ENCODE measurements at places on chromosomes 2 and 18.
A peak's percentile ranks its signal among the peaks of the same experiment; 100 is the strongest.

DNA sequence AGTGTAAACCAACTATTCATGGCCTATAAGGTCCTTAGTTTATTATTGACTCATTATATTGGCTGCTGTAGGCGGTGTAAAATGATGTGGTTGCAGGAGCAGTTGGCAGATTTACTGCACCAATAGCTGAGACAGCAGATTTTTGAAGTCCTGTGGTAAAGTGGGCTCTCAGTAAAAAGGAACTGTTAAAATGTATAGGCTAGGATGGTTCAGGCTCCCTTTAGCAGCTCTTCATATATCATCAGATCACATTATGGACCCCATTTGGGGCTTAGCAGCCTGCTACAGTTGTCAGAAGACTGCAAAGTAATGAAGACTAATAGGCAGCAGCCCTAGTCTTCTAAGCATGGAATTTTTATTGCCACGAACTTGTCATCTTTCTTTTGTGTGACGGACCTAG is 27.8 kb downstream of the MTX2 start:
- no peak for DNase-seq
- H3K4me3 ChIP-seq, result no peak overlapping the region
- peaks cover 29% of the 10 kb centered on the region for H3K36me3 ChIP-seq
- H3K27me3 ChIP-seq, result no peaks in the 10 kb centered on the region

DNA sequence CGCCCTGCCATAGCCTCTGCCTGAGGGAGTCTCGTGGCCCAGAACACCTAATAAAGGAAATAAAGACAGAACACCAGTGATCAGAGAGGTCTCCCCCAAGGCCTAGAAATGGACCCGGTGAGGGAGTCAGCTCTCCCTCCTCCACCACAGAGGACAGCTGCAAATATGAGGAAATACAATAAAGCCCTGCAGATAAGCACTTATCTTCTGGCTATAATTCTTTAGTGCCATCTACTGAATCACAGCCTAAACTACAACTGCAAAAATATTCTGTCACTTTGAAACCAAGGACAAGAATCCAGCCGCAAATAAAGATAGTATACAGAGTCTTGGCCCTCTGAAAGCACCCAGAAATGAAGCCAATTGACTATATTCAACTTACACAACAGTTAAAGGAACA is 42.4 kb upstream of the TACR1 start:
- H3K4me3 ChIP-seq, result no peak overlapping the region
- no peaks in the 10 kb centered on the region for H3K36me3 ChIP-seq
- no peak for DNase-seq
- H3K27ac ChIP-seq, result no peak overlapping the region
- H3K27me3 ChIP-seq, result no peaks in the 10 kb centered on the region

DNA sequence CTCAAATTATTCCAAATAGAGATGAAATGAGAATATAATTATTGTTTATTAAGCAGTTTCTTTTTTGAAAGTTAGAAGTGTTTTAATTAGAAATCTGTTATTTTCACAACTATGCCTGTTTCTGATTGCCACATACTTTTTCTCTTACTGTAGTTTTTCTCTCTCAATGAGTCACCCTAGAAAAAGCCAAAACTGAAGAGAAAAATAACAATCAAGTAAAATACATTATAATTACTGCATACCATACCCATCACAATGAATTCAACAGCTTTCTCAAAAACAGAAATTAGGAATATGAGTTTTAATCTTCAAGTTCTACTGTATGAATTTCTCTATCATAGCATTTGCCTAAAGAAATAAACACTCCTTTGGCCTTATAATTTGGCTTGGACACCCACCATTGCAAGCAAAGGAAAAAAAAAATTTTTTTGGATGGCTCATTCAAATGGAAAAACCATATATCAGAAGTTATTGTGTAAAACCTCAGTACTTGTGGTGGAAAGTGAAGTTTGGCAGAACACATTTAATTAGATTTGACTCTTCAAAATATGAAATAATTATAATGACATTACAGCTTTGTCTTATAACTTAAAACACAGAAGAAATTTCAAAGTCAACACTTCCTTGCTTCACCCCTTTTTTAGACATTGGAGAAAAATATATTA is 138.5 kb downstream of the DYM start:
- no peak overlapping the region for H3K4me3 ChIP-seq
- no peak for DNase-seq
- H3K36me3 ChIP-seq, result no peaks in the 10 kb centered on the region
- no peaks in the 10 kb centered on the region for H3K27me3 ChIP-seq

- H3K36me3 ChIP-seq, result no peaks in the 10 kb centered on the region
- DNase-seq, result no peak
- H3K4me3 ChIP-seq, result no peak overlapping the region
- no peaks in the 10 kb centered on the region for H3K4me1 ChIP-seq
- H3K27ac ChIP-seq, result no peak overlapping the region
Measured at GRCh38 chr2:7510353-7510752, 593.1 kb downstream of the RNF144A start.

GRCh38 chr2:202758604-202759003 is 113.0 kb downstream of the ICA1L start:
- no peak overlapping the region for H3K27ac ChIP-seq
- peaks cover 9% of the 10 kb centered on the region for H3K36me3 ChIP-seq
- H3K4me1 ChIP-seq, result no peaks in the 10 kb centered on the region
- H3K4me3 ChIP-seq, result no peak overlapping the region
- H3K27me3 ChIP-seq, result no peaks in the 10 kb centered on the region
- DNase-seq, result no peak

DNA sequence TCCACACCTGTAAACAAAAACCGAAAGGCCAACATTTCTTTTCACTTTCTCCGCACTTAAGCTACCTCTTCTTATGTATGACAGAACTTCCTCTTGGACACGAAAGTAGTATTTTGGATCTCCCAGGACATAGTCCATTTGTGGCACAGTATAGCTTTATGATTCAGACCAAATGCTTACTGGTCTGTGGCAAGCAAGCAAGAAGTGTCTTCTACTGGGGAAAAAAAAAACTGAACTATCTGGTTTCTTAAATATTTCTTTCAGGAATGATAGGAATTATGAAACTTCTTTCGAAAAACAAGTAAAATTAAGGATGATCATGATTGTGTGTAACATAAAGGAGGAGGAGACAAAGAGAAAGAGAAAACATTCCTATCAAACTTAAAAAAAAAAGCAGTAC is 33.6 kb downstream of the SRBD1 start:
- H3K4me1 ChIP-seq, result no peaks in the 10 kb centered on the region
- no peaks in the 10 kb centered on the region for H3K27me3 ChIP-seq
- peaks cover 60% of the 10 kb centered on the region for H3K36me3 ChIP-seq

DNA sequence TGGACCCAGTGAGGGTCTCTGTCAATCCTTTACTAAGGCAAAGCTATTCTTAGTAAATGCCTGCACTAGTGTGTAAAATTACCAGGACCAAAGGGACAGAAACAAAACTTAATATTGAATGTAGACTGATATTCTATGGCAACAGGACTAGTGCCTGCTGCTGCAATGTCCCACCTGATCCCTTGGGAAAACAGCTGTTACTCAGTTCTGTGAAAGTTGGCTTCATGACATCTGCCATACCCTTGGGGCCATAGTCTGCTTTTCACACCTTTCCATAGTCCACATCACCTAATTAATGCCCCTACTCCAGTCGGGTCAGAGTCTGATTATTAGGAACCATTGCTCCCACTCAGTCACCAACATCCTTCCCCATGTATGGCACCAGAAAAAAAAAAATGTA is 14.5 kb downstream of the DNAJC27 start:
- H3K27ac ChIP-seq, result no peak overlapping the region
- no peaks in the 10 kb centered on the region for H3K4me1 ChIP-seq
- H3K4me3 ChIP-seq, result no peak overlapping the region

GRCh38 chr2:7030810-7031209 is 113.6 kb downstream of the RNF144A start:
- H3K4me1 ChIP-seq, result no peaks in the 10 kb centered on the region
- H3K36me3 ChIP-seq, result no peaks in the 10 kb centered on the region
- no peak overlapping the region for H3K27ac ChIP-seq
- peaks cover 11% of the 10 kb centered on the region for H3K27me3 ChIP-seq
- DNase-seq, result no peak
- H3K4me3 ChIP-seq, result no peak overlapping the region

DNA sequence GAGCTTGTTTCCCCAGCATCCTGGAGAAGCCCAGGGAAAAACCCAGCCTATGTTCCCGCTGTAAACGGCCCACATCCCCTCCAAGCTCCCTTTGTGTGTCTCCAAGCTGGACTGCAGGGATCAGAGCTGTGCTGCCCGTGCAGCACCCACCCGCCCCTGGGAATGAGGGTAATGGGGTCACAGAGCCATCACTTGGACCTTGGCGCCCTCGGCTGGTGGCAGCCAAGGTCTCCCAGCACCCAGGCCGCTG is 670 bp upstream of the INPP5D start:
- DNase-seq, result no peak
- no peaks in the 10 kb centered on the region for H3K36me3 ChIP-seq
- H3K4me3 ChIP-seq, result no peak overlapping the region
- no peaks in the 10 kb centered on the region for H3K4me1 ChIP-seq
- no peaks in the 10 kb centered on the region for H3K27me3 ChIP-seq
- no peak overlapping the region for H3K27ac ChIP-seq

GRCh38 chr2:147424766-147425165 is 420.1 kb upstream of the ACVR2A start:
- DNase-seq, result no peak
- no peaks in the 10 kb centered on the region for H3K27me3 ChIP-seq
- no peaks in the 10 kb centered on the region for H3K36me3 ChIP-seq

GRCh38 chr2:100730290-100730868 is 89.6 kb upstream of the NPAS2 start:
- H3K36me3 ChIP-seq, result no peaks in the 10 kb centered on the region
- H3K4me3 ChIP-seq, result no peak overlapping the region
- DNase-seq, result no peak
- no peaks in the 10 kb centered on the region for H3K27me3 ChIP-seq
- H3K4me1 ChIP-seq, result peaks cover 23% of the 10 kb centered on the region

- peaks cover 8% of the 10 kb centered on the region for H3K4me1 ChIP-seq
- no peaks in the 10 kb centered on the region for H3K27me3 ChIP-seq
- no peak overlapping the region for H3K27ac ChIP-seq
- DNase-seq, result no peak
- no peak overlapping the region for H3K4me3 ChIP-seq
Measured at GRCh38 chr18:21735452-21736015, 5.1 kb upstream of the MIB1 start.

DNA sequence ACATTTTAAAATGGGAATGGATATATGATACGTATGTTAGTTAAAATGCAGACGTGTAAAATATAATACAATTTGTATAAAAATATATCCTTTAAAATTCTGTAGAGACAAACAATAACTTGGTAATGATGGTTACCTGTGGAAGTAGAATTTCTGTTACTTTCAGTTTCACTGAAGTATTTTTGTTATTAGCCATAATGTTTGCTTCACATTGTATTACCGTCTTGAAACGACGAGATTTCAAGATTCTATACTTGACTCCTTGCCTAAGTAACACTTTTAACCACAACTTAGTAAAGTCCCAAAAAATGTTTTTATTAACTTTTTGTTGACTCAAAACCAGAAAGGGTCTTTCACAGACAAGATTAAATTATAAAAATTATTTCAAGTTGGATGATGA is 488.3 kb upstream of the VRK2 start:
- no peaks in the 10 kb centered on the region for H3K36me3 ChIP-seq
- H3K4me3 ChIP-seq, result no peak overlapping the region
- DNase-seq, result no peak
- no peaks in the 10 kb centered on the region for H3K27me3 ChIP-seq

- H3K4me1 ChIP-seq, result no peaks in the 10 kb centered on the region
- H3K27ac ChIP-seq, result no peak overlapping the region
- peak; percentile 57 for DNase-seq
- peaks cover 3% of the 10 kb centered on the region for H3K27me3 ChIP-seq
- no peak overlapping the region for H3K4me3 ChIP-seq
- no peaks in the 10 kb centered on the region for H3K36me3 ChIP-seq
Measured at GRCh38 chr2:240934701-240935102, 28.6 kb downstream of the CROCC2 start.

- H3K27me3 ChIP-seq, result no peaks in the 10 kb centered on the region
- no peak overlapping the region for H3K27ac ChIP-seq
- no peaks in the 10 kb centered on the region for H3K36me3 ChIP-seq
- no peak overlapping the region for H3K4me3 ChIP-seq
Measured at GRCh38 chr2:12340164-12340563, 376.6 kb upstream of the TRIB2 start.

- no peaks in the 10 kb centered on the region for H3K4me1 ChIP-seq
- no peak for DNase-seq
- H3K36me3 ChIP-seq, result no peaks in the 10 kb centered on the region
- no peak overlapping the region for H3K4me3 ChIP-seq
Measured at GRCh38 chr2:228329282-228329681, 147.8 kb upstream of the SPHKAP start.

- no peak for DNase-seq
- no peaks in the 10 kb centered on the region for H3K36me3 ChIP-seq
- H3K4me3 ChIP-seq, result no peak overlapping the region
- H3K27ac ChIP-seq, result no peak overlapping the region
Measured at GRCh38 chr18:56973487-56973886, 173.4 kb upstream of the BOD1L2 start.

DNA sequence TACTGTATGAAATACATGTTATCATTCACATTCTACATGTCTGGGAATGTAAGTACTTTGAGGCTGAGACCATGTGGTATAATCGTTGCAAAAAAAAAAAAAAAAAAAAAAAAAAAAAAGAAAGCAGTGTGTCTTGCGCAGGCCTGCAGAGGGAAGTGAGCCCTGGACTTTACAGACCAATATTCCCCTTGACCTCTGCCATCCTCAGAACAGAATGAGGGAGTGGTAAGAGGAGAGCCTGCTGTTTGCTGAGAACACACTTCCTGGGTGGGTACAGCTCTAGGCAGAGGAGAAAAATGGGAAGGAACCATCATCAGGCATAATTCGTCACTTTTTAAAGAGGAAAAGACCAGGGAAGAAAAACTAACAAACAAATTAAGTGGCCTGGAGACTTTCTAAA is 28.8 kb upstream of the TBC1D8 start:
- no peaks in the 10 kb centered on the region for H3K27me3 ChIP-seq
- H3K36me3 ChIP-seq, result no peaks in the 10 kb centered on the region
- no peak overlapping the region for H3K4me3 ChIP-seq

DNA sequence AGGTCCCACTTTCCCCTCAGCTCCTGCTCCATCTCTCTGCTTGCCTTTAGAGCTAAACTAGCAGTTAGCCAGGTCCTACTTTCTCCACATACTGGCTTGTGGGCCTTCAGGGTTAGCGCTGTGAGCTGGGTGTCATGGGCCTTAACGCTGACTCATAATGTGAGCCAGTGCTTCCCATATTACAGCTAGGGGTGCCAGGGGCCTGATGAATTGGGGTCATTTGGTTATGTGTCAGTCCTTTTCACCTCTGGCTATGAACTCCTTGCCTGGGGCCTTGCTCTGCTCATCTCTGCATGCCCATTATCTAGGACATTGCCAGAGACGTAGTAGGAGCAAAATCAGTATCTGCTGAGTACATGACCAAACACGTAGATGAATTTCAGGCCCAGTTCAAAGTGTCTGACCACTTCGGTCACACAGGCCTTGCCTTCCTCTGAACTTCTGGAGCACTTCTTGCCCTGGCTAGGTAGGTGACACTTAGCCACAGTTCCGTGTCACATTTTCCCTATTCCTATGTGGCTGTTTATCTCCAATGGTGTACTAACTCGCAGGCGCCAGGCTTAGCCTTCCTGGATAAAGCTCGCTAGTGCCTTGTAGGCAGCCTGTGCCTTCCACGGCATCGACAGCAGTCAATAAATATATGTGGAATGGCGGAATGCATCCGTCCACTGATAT is 103.2 kb upstream of the SIX3 start:
- no peak for DNase-seq
- H3K27ac ChIP-seq, result no peak overlapping the region
- no peaks in the 10 kb centered on the region for H3K36me3 ChIP-seq
- H3K4me1 ChIP-seq, result no peaks in the 10 kb centered on the region
- no peaks in the 10 kb centered on the region for H3K27me3 ChIP-seq

GRCh38 chr2:48601349-48601748 is 16.3 kb upstream of the GTF2A1L start:
- no peaks in the 10 kb centered on the region for H3K36me3 ChIP-seq
- no peak overlapping the region for H3K4me3 ChIP-seq
- no peak overlapping the region for H3K27ac ChIP-seq
- H3K27me3 ChIP-seq, result no peaks in the 10 kb centered on the region
- no peaks in the 10 kb centered on the region for H3K4me1 ChIP-seq
- no peak for DNase-seq
